ENCODE measurements at places on chromosomes 3 and 15.
A peak's percentile ranks its signal among the peaks of the same experiment; 100 is the strongest.

GRCh38 chr3:197493049-197493448 is 62.7 kb downstream of the BDH1 start:
- DNase-seq, result no peak

GRCh38 chr15:38017721-38018120 is 83.3 kb downstream of the TMCO5A start:
- DNase-seq, result no peak

DNA sequence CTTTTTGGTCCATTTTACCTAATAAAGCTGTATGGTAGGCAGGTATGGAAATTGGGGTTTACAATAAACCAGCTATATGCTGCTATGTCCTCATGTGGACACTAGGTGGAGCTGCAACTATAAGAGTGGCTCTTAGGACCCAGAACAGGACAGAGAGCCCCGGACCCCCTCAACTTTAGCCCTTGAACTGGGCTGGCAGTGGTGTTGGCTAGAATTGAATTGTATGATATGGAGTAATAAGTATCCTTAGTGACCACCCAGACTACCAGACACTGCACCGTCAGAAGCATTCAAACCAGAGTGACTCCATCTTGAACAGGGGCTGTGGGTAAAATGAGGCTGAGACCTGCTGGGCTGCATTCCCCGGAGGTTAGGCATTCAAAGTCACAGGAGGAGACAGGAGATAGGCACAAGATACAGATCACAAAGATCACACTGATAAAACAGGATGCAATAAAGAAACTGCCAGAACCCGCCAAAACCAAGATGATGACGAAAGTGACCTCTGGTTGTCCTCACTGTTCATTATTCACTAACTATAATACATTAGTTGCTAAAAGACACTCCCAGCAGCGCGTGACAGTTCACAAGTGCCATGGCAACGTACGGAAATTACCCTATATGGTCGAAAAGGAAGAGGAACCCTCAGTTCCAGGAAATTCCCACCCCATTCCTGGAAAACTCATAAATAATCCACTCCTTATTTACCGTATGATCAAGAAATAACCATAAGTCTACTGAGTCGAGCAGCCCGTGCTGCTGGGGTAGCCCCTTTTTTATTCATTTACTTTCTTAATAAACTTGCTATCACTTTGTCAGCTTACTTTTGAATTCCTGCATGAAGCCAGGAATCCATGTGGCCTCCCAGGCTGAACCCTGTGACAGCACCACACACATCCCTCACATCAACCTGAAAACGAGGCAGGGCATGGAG is 68.7 kb upstream of the BLM start:
- peak; percentile 37 for DNase-seq

DNA sequence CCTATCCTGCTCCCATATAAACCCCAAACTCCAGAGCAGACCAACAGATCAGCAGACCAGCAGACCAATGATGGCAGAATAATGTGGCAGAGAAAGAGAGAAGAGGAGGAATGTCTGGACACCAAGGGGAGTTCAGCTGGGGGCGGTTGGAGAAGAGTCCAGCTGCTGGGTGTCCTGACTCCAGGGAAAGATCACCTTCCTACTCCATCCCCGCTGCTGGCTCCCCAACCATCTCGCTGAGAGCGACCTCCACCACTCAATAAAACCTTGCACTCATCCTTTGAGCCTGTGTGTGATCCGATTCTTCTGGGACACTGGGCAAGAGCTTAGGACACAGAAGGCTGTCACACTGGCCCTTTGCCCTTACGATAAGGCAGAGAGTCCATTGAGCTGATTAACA is 12.8 kb upstream of the PLAAT1 start:
- no peak for DNase-seq

DNA sequence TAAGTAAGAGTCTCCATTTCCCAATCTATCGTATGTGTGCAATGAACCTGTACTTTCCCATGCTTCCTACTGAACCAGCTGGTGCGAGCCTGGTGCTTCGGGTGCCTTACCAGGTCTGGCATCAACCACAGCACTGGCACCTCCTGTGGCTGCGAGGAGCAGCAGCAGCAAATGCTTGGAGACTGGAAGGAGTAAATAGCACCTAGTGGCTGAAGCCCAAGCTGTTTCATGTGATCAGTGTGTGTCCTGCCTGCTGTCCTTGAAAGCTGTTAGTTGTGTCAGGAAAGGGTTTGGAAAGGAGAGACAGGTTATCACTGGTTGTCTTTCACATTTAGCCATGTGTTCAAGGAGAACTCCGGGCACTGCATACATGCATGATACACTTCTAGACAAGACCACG is 31.8 kb downstream of the PCOLCE2 start:
- DNase-seq, result no peak

DNA sequence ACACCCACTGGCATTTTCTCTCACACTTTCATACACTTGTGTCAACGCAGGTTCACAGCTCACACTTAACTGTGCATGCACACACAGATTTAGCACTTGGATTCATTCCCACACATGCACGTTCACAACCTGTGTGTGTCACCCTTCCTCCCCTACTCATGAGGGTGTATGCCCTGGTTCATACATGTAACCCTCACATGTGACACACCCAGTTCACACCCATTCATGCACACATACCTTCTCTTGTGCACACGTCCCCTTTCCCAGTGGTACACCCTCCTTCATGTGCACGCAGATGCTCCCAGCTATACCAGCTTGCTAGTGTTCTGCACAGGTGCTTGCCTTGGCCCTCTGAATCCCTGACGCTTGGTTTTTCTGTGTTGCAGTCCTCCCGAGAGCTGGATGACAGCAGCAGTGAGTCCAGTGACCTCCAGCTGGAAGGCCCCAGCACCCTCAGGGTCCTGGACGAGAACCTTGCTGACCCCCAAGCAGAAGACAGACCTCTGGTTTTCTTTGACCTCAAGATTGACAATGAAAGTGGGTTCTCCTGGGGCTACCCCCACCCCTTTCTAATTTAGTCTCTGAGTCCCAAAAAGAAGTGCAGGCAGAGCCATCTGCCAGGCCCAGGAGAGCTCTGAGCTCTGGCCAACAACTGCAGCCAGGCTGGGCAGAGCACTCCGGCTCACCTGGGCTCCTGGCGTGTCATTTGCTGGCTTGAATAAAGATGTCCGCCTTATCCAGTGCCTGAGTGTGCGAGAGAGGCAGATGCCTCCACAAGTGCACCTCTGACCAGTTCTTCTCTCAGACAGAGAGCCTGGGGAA is 39.5 kb downstream of the GOLGA6A start:
- no peak for DNase-seq

DNA sequence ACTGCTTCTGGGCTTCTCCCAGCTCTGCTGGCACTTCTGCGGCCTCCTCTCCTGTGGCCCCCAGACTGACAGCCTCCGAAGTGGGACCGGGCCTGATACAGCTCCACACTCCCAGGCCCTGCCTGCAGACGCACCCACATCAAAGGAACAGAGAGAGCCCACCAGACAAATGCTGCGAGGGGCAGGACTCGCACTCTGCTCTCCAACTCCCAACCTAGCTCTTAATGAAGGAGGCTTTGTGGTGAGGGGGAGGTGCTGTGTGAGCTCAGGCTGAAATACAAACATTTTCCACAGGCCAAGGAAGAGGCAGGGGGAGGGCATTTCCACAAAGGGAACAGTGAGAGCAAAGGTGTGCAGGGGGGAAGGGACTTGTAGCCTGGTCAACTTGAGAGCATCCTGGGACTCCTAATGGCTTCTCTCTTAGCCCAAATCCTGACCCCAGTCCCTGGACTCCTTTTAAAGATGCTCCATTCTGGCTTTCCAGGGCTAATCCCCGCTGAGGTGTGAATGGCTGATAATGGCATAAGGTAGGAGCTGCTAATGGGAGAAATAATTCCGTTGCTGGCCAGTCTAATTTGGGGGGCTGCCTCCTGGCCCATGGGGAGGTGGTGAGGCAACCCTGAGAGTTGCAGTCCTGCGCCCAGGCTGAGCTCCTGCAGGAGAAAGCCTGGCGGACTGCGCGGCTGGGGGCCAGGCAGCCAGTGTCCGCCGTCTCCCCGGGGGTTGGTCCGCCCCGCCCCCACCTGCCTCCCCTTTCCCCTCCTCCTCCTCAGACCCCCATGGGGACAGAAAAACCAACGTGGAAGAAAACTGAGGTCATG is 9.6 kb downstream of the LINGO1 start:
- DNase-seq, result no peak

DNA sequence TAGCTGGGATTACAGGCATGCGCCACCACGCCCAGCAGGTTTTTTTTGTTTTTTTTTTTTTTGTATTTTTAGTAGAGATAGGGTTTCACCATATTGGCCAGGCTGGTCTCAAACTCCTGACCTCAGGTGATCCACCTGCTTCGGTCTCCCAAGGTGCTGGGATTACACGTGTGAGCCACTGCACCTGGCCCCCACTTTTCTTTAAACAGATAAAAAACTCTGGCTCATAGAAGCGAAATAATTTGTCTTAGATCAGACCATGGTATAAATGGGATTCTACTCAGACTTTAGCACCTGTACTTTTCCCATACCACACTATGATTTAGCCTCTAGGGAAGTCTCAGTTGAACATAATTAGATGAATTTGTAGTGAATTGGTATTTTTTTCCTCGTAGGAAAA is 182.4 kb downstream of the AKAP13 start:
- no peak for DNase-seq

DNA sequence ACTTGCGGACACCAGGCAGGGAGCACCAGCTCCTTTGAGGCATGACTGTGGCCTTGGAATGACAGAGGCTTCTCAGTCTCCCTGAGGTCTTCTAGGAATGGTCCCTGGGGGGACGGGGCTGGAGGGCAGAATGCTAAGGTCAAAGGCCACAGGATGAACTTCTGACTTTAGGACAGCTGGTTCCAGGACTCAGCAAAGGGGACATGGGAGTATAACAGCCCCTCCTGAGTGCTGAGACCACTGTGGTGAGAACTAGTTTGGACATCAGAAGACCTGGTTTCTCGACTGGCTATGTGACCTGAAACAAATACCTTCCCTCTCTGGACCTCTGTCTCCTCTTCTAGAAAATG is 17.8 kb downstream of the ITGA11 start:
- DNase-seq, result no peak

- no peak for DNase-seq
Observed at GRCh38 chr15:63402498-63403253, 21.0 kb upstream of the CA12 start.

GRCh38 chr3:152622811-152623167 is 212.1 kb upstream of the P2RY1 start:
- DNase-seq, result no peak

DNA sequence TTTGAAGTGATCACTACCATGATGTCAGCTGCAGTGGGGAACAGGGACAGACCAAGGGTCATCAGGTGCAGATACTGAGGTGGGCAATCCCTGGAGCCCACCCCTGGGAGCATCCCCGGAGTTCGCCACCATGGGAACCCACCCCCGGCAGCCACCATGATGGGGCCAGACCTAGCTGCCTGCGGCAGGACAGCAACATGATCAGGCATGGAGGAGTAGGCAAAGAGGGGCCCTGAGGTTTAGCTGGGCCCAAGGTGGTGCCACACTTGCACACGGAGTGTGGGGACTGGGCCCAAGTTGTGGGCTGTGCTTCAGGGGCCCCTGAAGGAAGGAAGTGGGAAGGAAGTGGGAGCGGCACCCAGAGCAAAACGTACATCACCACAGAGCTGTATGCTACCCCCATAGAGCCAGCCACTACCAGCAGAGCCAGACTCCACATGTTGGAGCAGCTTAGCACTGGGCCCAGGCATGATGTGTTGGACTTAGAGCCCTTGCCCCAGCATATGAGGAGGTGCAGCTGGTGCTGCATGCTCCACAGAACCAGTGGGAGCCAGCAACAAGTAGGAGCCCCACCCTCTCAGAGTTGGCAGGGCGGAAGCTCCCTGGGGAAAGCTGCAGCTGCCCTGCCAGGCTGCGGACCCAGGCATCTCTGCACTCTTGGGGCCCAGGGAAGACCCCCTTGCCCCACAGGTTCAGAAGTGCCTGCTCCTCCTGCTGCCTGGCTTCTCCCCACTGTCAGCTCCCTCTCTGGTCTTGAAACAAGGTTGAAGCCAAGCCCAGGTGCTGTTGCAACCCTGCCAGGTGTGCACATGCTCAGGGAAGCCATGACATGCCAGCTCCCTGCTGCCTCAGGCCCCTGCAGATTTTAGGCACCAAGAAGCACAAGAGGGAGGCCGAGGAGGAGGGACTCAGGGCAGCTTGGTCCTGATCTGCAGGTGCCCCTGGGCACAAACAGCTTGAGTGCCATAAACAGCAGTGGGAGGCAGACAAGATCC is 515.3 kb downstream of the ZBBX start:
- DNase-seq, result no peak

- DNase-seq, result no peak
Observed at GRCh38 chr3:190773948-190774347, 88.5 kb downstream of the GMNC start.

- DNase-seq, result no peak
Observed at GRCh38 chr3:125005676-125006075, 50.1 kb downstream of the HEG1 start.

- no peak for DNase-seq
Observed at GRCh38 chr3:191301017-191301416, 28.2 kb upstream of the CCDC50 start.

DNA sequence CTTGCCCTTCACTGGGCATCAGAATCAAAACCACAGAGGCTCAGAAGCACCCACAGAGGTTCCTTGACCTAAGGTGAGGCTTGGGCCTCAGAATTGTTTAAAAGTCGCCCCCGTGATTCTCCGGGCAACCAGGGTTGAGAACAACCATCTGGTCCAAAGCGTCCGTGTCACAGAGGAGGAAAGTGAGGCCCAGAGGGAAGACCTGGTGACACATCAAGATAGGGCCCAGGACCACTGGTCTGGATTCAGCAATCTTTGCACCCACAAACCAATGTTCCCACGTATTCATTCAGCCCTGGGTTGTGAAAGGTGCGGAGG is 272.6 kb downstream of the UACA start:
- no peak for DNase-seq

DNA sequence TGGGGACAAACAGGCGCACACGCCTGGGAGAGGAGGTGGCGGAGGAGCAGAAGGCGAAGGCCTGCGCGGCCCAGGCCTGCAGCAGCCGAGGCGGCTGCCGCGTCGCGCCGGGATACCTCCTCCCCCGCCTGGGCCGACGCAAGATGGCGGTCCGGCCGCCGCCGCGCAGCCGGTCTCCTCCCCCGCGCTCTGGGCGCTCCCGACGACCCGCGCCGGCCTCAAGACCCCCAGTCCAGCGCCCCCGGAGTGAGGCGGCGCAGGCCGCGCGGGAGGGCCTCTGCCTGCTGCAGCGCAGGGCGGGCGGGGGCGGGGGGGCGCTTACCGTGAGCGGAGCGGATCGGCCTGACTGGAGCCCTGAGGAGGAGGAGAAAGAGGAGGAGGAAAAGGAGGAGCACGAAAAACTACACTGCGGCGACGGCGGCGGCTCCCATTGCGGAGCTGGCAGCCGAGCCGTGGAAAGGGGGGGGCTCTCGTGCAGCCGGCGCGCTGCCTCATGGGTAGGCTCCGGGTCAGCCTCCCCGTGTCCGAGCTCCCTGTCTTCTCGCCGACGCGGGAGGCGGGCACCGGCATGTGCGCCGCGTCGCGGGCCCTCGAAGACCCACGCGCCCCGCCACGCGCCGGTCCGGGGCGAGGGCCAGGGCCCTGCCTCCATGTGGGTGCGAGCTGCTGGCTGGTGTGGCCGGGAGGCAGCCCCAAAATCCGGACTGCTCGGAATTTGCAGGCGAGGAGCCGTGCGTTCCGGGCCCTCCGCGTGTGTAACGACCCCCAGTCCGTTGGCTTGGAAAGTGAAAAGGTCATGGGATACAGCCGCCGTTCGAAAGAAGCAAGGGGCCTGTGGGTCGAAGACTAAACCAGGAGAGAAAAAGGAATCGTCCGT is at the start of gene ZNF280D:
TSS of gene ZNF280D (minus strand) at position 374 of the 877 bp plus-strand sequence. CDS start 26,400 bp downstream, outside the sequence.
- peak; percentile 65 for DNase-seq

GRCh38 chr3:48434591-48435222 is 4.8 kb upstream of the PLXNB1 start:
- DNase-seq, result no peak

GRCh38 chr3:62413687-62414086 is 40.3 kb upstream of the FEZF2 start:
- DNase-seq, result no peak
